ENCODE measurements at places on chromosomes 4 and X.

GRCh38 chrX:20530406-20530921 is 263.8 kb upstream of the RPS6KA3 start:
- peak; percentile 72 for DNase-seq

GRCh38 chr4:184957446-184958115 is 60.7 kb upstream of the HELT start:
- DNase-seq = no peak

GRCh38 chr4:155383541-155383940 is 6.8 kb upstream of the MAP9 start:
- DNase-seq = no peak

DNA sequence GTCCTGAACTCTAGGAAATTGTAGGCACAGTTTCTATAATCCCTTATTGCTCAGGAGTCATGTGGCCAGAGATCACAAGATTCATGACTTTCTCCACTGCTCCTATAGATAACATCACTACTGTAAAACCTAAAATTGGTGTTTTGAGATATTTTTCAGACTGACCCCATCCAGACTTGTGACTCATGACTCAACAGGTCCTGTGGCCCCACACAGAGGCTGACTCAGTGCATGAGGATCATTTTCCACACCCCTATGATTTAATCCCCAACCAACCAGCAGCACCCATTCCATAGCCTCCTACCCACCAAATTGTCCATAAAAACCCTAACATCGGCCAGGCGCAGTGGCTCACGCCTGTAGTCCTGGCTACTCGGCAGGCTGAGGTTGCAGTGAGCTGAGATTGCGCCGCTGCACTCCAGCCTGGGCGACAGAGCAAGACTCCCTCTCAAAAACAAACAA is 13.2 kb upstream of the XIAP start:
- no peak for DNase-seq

- DNase-seq = no peak
Observed at GRCh38 chr4:107018344-107018735, 17.8 kb downstream of the DKK2 start.

DNA sequence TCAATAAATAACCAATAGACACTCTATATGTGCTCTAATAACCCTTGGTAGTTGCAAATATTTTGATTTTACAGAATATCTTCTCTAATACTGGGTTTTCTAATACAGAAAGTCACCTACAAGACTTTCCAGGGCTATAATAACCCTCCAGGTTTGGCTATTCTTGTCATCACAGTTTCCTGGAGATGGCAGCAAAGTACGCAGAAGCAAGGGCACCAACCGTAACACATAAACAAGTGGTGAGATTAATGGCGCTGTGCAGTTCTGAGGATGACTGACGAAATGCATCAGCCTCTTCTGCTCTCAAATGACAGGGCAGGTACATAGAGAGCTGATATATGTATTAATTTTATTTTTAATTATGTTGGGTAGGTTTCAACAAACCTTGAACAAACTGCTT is 122.4 kb downstream of the C4orf33 start:
- peak; percentile 26 for DNase-seq

DNA sequence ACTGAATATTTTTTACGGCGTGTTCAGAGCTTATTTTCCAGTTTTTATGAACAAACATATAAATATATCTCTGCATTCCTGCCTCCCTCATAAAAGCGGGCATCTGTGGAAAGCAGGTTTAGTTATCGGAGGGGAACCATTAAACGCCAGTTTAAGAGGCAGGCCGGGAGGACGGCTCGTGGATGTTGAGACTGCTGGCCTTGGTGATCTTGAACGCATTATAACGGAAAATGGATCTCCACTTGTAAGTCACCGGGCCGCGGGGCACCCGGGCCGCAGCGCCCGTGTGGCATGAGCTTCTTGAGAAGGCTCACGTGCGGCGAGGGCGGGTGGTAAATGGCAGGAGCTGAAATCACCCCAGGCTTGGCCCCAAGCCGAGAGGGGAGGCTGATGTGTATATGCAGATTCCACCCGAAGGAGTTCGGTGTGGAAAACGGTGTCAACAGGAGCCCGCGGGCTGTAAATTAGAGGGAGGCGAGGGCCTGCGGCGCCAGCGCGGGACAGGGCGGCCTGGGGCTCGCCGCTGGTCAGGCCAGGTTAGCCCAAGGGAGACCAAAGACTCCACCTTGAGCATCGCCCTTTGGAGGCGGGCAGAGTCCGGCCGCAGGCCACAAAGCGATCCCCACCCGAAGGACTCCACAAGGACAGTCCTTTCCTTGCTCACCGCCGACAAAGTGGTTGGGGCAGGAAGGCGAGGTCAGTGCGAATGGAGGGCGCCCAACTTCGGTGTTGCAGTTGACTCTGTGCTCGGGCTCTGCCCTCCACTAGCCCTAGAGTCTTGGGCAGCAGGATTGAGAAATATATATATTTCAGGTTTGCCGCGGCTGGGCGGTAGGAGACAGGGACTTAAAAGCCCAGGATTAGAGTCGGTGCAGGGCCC is 1.3 kb upstream of the HAND2 start:
- no peak for DNase-seq

DNA sequence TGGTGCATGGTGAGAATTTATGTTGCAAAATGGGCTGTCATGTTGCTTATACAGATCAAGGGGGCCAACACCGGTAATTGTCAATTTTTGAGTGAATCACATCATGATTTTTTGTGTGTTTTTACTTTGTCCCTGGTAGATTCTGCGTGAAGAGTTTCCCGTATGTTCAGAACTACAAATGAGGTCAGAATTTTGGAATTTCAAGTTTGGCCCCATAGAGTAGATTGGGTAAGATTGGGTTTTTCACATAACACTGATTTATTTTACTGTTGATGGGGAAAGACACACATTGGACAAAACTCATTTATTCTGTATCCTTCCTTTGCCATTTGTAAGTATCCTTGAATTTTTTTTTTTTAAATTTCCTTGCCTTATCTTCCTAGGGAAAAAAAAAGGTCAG is 158.5 kb upstream of the MXRA5 start:
- DNase-seq = no peak

GRCh38 chr4:80172203-80172602 is 25.1 kb upstream of the PRDM8 start:
- no peak for DNase-seq

GRCh38 chr4:94920369-94920768 is 162.6 kb downstream of the BMPR1B start:
- no peak for DNase-seq

DNA sequence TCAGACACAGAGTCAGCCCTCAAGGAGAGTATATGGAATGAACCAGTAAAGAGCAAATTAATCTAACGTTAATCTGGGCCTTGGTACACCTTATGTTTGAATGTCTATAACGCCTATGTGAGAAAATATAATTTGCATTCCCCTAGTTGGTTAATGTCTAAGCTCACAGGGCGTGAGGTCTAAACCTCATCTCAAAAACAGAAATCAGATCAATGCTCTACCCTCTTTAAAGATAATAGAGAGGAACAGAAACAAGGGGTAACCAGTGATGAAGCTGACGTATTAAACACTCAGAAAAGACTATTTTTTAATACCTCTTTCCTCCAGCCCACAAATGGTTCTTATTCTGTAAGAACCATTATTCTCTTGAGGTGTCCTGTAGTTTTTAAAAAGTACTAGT is 369.2 kb upstream of the NOCT start:
- no peak for DNase-seq

GRCh38 chr4:76723924-76724323 is 174.0 kb downstream of the SOWAHB start:
- peak; percentile 59 for DNase-seq

- no peak for DNase-seq
Observed at GRCh38 chr4:169573889-169574288, 38.5 kb downstream of the NEK1 start.

GRCh38 chrX:17323397-17323796 is 51.6 kb upstream of the NHS start:
- DNase-seq = no peak

All from A673 (cell line).